Memory B cell (primary cell): ENCODE measurements at places on chromosomes 5 and 9.

DNA sequence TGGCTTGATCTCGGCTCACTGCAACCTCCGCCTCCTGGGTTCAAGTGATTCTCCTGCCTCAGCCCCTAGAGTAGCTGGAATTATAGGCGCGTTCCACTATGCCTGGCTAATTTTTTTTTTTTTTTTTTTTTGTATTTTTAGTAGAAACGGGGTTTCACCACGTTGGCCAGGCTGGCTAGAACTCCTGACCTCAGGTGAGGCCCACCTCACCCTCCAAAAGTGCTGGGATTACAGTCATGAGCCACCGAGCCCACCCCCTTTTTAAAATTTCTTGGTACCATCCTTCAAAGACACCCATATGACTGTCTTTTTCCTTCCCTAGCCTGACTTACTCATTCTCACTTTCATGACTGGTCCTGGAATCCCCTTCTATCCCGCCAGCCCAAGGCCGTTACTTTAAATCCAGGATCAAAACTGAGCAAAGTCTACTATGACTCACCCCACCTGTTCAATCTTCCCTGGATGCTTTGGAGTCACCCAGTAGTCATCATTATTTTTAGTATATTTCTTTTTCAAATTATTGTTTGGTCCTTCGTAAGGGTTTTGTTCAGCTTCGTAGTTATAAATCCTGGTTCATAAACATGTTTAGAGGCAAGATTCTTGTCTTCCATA, 1.2 kb upstream of the TBCA start:
- no peak for DNase-seq

DNA sequence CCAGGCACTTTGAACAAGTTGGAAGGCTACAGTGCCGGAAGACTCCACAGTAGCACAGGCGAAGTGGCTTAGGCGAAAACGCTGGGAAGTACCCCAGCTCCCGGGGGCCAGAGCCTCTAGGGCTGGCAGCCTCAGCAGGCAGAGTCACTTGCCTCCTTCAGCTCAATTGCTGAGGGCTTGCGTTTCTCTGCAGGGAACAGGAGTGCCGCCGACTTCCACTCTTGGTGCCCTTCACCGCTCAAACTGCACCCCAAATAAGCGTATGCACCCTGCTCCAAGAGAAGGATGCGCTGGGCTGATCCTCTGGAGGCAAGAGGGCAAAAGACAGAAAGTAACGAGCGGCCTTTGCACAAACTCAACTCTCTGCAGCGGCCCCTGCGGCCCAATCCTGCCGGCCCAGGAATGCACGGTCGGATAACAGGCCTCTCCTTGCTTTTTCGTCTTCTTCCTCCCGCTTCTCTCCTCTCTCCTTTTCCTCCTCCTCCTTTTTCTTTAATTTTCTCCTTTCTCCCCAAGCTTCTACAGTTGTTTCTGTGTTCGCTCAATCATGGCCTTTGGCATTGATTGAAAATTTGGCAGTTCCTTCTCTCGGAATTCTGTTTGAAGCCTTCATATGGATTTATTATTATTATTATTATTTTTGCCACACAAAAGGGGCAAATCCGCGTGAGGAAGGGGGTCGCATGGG, 1.1 kb upstream of the S1PR3 start:
- DNase-seq: no peak

GRCh38 chr5:62778316-62779009, 199.8 kb downstream of the LRRC70 start:
- no peak for DNase-seq

DNA sequence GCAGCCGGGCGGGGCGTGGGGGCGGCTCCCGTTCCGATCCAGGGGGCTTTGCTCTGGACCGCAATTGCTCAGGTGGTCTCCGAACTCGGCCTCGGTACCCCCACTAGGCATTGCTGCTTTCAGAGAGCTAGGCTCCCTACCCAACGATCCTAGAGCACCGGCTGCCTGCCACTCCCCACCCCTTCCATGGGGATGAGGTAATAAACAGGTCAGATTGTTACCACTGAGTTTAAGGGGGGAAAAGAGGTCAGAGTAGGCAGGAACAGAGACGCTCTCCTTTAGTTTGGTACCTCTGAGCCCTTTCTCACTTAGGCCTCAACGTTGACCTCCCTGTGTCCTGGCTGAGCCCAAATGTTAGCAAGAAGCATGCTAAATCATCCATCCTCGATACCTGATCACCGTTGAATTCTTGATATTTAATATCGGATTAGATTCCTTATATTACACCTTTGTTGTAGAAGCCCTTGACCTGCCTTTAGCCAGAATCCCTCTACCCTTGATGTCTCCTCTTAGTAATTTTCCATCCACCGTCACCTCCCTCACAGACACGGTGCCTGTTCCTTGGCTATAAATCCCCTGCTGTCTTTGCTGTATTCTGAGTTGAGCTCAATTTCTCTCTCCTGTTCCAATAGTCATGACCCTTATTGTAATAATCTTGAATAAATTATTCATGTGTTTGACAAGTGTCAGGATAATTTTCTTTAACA, 588 bp upstream of the PLPP1 start:
- no peak for DNase-seq

- no peak for DNase-seq
Measured at GRCh38 chr5:43664501-43665040, 61.6 kb downstream of the NNT start.

GRCh38 chr5:10511741-10512640, 51.9 kb upstream of the ANKRD33B start:
- DNase-seq: no peak

GRCh38 chr5:691817-692528, 1.2 kb downstream of the TPPP start:
- DNase-seq: no peak
